Stromal cell of bone marrow (primary cell): ENCODE measurements at places on chromosomes 4 and X.

GRCh38 chr4:48138936-48139335, 4.9 kb upstream of the TXK start:
- DNase-seq: no peak

GRCh38 chrX:102535958-102536357, 19.4 kb upstream of the TMSB15A start:
- no peak for DNase-seq

- no peak for DNase-seq
These were observed 365.5 kb downstream of the ZNF674 start for GRCh38 chrX:46179748-46180147.

GRCh38 chrX:65610040-65610439, 57.4 kb upstream of the MSN start:
- no peak for DNase-seq

DNA sequence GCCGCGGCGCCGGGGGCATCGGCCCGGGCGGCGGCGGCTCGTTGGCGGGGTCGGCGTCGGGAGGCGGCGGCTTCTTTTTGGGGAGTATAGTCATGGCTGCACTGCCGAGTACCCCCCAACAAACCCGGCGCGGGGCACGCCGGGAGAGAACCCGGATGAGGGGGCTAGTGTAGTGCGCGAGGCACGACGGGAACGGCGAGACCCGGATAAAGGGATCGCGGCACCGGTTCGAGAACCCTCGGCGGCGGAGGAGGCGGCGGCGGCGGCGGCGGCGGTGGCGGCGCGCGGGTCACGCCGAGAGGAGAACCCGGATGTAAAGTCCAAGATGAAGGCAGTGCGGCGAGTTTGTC, at the start of gene OTUD5:
Gene OTUD5, minus strand, starts transcription at position 131 of the 350 bp plus-strand sequence. Its CDS starts 37 bp downstream, at position 94.
- no peak for DNase-seq
